Stimulated activated CD4-positive, alpha-beta T cell treated with anti-CD3 and anti-CD28 coated beads, Interleukin-1b, Interleukin-23, amount 100 ng/mL, for 1 hour (primary cell): ENCODE measurements at places on chromosomes 3 and 15.

GRCh38 chr3:185129083-185129482 is 23.8 kb downstream of the C3orf70 start:
- DNase-seq = no peak

DNA sequence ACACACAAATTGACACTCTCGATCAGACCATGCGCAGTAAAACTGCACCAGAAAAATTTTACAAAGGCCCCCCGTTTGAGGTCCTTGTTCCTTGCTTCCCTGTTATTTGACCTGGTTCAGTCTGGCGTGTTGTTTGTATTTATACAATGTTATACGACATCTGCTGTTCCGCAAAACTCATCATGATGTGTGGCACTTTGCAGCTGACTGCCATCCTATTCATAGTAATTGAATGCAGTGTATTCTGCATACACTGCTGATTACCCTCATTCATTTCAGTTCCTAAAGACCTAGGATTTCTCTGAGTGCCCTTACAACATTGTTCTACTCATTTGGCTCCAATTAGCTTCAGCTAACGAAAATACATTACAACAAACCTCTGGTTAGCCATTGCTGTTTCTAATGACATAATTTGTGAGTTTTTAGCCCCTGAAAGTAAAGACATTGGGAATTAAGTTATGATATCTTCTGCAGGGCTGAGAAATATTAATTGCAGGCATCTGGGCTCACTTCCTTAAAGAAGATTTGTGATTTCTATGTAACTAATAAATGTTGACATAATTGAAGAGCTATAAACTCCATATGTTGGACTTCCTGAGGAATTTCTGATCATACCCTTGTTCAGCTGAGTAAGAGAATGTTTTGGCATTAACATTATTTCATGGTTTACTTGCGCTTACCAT is 75.7 kb downstream of the C3orf38 start:
- DNase-seq = no peak

DNA sequence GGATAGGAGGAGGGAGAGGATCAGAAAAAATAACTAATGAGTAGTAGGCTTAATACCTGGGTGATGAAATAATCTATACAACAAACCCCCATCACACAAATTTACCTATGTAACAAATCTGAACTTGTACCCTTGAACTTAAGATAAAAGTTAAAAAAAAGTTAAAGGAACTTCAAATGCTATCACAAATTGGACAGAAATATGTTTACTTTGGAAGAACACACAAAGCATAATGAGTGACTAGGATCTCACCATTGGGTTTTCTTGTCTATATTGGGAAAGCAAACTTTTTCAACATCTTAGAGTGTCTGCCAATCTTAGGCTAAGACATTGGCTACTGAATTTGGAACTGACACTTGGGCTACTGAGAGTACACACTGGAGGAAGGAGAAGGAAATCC is 140.4 kb downstream of the THRB start:
- no peak for DNase-seq

DNA sequence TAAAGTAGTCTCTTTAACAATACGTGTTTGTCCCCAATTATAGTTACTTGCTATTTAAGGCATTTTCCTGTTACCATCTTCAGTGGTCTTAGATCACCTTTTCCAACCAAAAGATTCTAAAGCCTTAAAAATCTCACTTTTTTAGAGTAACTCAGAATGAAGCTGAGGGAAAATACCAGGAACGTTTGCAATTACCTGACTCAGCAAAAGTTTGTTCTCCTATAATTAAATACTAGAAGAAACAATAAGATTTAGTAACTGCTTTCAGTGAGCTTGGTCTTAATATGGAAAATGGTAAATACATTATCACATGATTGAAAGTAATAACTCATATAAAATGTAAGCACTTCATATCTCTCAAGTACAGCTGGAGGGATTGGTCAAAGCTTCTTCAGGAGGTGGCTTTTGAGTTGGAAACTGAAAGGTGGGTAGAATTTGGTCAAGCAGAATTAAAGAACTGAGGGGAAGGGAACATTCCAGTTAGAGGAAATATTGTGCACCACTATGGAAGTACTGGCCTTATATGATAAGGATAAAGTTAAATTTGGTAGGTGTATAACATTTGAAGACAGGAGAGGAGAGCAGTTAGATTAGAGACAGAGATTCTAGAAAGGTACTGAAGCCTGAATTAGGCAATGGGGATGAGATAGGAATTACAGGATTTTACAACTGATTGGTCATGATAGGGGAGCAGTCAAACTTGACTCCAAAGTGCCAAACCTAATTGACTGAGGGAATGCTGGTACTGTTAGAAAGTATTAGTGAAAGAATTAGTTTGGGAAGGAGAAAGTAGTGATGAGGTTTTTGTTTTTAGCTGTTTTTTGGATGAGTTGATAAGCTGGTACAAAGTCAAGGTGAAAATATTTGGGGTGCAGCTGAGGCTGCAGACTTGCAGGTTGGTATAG is 21.9 kb downstream of the TSC22D2 start:
- no peak for DNase-seq

GRCh38 chr3:18544146-18544545 is 119.0 kb upstream of the SATB1 start:
- no peak for DNase-seq

DNA sequence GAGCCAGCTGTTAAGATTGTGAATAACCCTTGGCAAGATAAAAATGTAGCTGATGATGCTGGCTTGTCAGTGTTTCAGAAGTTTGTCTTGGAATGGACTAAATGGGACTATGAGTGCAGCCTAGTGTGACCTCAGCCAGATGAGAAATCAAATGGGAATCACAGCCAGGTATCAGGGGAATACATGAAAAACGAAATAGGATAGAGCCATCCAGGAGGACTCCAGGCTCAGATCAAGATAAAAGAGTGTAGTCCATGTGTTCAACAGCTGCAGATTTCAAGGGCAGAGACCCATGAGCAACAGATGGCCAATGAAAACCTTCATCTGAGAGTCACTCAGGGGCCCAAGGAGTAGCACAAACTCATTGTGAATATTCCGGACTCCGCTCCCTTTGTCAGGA is 1080.9 kb upstream of the CADM2 start:
- no peak for DNase-seq

DNA sequence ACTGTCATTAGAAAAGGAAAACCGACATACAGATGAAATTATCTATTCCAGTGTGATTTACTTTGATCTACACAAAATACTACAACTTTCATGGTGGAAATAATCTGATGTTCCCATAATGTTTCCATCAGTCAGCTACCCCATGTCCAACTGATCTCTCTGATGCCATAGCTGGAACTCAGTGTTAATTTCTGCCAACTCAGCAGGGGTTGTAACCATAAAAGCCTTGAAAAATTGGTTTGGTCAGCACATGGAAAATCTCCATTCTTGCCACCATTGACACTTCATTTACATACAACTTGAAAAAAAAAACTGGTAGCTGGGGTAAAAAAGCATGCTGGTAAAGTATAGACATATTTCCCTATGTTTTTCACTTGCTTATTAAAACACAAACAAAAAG is 1463.7 kb downstream of the OTOL1 start:
- DNase-seq = no peak

DNA sequence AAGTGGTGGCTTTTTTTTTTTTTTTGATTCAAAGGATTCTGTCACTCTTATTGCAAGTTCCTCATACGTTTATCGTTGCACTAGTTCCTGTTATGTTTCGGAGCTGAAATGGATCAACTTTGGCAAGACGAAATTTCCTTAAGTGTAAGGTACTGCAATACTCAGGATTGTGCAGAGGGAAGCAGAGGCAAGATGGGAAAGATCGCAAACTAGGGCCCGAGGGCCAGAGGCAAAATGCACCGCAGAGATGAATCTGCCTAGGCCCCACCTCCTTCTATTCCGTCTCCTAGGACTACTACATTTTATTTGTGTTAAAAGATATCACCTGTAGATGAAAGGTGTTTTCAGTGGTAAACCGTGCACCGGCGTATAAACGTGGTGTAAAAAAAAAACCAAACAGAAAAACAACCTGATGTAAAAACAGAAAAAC is 331 bp downstream of the RNU6-1 start:
- DNase-seq = no peak

- DNase-seq = no peak
Observed at GRCh38 chr3:182605882-182606611, 187.3 kb upstream of the ATP11B start.

DNA sequence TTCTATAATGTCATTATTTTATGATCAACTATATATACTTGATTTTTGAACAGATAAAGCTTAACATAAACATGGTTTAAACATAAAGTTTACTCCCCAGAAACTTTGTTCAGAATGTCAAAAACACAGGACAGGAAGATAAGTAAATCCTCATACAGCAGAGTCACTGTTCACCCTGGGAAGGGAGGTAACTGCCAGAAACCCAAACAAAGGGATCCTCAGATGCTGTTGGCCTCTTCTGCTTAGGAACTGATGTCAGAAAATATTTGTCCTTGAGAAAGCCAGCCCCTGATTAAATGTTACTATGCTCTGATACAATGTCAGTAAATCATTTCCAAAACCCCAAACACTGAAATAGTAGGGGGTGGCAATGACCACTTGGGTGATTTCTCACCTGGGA is 185.3 kb downstream of the TJP1 start:
- no peak for DNase-seq

GRCh38 chr15:31985607-31986006 is 44.7 kb upstream of the CHRNA7 start:
- DNase-seq = no peak

- no peak for DNase-seq
Observed at GRCh38 chr3:11290743-11291680, 18.8 kb downstream of the ATG7 start.

GRCh38 chr3:114078126-114078525 is 21.6 kb downstream of the QTRT2 start:
- no peak for DNase-seq

- no peak for DNase-seq
Observed at GRCh38 chr3:43770426-43771103, 79.8 kb downstream of the ABHD5 start.

DNA sequence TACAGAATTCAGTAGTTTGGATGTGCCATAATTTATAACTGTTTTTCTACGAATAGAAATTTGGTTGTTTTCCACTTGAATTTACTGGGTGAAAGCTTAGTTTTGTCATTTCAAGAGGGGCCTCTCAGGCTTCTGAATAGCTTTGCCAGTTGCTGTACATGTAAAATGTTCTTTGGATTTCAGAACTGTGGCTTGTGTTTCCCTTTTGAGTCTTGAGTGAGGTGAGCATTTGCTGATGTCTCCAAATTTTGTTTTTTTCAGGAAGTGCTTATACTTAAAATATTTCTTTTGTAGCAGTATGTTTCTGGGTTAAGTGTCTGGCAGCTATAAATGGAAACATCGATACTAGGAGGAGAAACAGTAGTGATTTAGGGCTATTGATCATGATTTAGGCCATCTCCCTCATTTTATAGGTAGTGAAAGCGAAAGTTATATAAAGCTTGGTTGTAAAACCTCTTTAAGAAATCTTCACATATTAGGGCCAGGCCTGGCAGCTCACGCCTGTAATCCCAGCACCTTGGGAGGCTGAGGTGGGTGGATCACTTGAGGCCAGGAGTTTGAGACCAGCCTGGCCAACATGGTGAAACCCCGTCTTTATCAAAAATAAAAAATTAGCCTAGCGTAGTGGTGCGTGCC is 9.2 kb upstream of the TRAK1 start:
- no peak for DNase-seq

DNA sequence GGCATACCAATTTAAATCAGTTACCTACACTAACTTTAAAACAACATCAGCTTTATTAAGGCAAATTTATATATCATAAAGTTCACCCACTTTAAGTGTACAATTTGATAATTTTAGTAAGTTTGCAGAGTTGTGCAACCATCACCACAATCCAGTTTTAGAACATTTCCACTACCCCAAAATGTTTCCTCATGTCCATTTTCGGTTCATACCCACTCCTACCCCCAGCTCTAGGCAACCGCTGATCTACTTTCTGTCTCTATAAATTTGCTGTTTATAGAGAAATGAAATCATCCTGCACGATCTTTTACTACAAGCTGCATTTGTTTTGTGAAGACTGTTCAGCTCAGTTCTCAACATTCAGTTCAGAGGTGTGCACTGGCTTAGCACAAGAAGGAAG is 31.5 kb upstream of the FAM81A start:
- no peak for DNase-seq

DNA sequence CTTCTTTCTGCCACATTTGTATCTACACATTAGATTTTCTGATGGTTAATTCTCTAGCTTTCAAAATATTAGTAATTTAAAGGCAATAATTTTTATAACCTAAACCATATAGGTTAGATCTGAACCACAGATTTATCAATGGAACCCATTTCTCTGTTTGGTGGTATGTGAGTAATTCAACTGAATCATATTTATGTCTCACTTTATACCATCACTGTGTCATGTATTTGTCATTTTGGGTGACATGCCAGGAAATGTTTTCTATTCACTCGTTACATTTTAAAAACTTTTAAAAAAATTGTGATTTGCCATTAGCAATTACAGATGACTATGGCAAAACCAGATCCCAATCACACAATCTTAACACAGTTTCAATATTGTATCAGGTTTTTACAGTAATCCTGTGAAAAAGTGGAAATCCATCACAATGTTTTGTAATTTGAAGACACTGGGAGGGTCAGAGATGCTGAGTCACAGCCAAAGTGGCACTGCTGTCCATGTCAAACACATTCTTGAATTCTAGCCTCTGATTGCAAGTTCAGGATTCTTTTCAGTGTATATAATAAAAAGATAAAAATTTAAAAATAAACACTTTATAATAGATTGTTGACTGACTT is 356.0 kb upstream of the RBMS3 start:
- no peak for DNase-seq

DNA sequence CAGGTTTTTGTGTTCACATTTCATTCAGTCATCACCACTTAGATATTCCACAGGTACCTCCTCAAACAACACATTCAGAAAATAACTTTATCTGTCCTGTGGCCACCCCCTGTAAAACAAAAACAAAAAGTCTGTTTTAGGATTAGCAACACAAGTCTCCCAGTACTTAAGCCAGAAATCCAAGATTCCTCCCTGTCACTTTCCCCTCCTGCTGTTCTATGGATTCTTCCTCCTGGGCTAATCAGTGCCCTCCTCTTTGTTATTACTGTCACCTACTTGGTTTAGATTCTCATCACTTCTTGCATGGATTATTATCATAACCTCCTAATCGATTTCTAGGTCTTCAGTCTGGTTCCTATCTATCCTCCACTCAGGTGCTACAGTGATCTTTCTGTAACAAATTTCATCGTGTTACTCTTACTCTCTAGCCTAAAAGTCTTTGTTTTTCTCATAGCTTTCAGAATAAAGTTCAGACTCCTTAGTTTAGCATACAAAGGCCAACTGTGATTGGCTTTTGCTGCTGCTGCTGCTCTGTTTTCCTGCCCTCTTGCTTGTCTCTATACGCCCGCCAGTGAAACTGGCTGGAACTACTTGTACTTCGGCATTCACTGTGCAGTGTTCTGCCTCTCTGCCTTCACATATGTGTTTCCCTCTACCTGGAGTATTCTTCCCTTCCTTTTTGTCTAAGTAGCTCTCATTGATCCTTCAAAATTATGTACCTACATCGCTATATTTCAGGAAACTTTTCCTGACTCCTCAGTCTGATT is 32.2 kb downstream of the PPP2R3A start:
- DNase-seq = no peak

DNA sequence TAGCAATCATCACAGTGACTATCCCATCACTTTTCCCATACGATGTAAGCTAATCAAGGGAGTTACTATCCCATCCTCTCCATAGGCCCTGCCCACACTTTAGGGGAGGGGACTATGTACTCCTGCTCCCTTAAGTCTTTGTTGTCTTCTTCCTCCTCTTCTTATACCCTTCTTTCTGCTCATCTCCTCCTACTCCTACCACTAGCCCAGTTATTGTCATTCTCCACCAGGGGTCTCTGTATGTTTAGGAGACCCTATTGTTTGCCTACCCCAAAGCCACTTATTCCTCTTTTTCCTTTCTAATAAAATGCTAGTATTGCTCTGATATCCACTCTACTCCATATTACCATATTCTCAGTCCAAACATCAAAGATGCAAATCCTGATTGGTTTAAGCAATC is 27.8 kb downstream of the STAC start:
- DNase-seq = no peak
